Neural crest cell (in vitro differentiated cells): ENCODE measurements at places on chromosomes 11 and 22. TPM values are rescaled to one million over a fixed set of nuclear protein-coding genes. Genes with fewer than 3 reads are reported as not detected.
A peak's percentile ranks its signal among the peaks of the same experiment; 100 is the strongest.

The OR4A47 gene
- total RNA-seq, result not detected in 2 replicates

DNA sequence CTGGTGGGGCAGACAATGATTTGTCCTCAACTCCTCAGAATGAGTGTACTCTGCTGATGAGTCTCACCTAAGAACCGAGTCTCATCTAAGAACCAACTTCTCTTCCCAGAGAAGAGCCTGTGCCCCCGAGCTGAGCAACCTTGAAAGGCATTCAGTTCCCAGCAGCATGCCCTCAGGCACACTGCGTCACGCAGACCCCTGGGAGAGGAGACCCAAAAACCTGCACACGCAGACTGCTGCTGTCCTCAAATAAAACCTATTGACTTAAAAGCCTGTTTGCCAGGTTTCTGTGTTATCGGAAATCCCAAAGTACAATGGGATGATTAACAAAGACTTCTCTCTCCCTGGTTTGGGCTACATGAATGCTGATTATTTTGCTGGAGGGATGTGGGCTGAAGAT, 121.2 kb downstream of the C11orf58 start:
- peaks cover 39% of the 10 kb centered on the region for H3K4me1 ChIP-seq
- no peaks in the 10 kb centered on the region for H3K27me3 ChIP-seq

DNA sequence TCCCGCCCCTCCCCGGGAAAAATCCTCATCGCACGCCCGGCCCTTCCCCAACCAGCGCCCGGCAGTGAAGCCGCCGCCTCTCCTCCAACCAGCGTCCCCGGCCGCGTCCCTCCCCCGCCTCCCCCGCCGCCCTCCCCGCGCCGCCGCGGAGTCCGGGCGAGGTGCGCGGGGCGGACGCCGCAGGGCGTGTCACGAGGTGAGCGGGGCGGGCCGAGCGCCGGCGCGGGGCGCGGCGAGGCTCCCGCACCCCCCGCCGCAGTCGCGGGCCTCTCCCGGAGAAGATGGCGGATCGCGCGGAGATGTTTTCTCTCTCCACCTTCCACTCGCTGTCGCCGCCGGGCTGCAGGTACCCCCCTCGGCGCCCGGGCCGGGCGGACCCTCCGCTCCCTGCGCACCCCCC, at the start of gene MAPK8IP2:
Gene MAPK8IP2 (plus strand): TSS at position 256 of the 400 bp plus-strand sequence. CDS start 26 bp downstream, at position 282.
- H3K4me3 ChIP-seq, result peak within 1 kb of the TSS; percentile 90
- peaks cover 8% of the 10 kb centered on the region for H3K36me3 ChIP-seq
- peak within 1 kb of the TSS; percentile 45 for H3K27ac ChIP-seq
- no peak for DNase-seq
- H3K27me3 ChIP-seq, result peaks cover 5% of the 10 kb centered on the region
- H3K4me1 ChIP-seq, result peaks cover 16% of the 10 kb centered on the region

GRCh38 chr11:69240332-69241074, 53.5 kb upstream of the MYEOV start:
- H3K36me3 ChIP-seq, result no peaks in the 10 kb centered on the region
- H3K4me3 ChIP-seq, result no peak overlapping the region
- peaks cover 13% of the 10 kb centered on the region for H3K4me1 ChIP-seq
- DNase-seq, result no peak

The HBE1 gene
- total RNA-seq, result 0.45 and 0.56 TPM in 2 replicates

The NEFH gene
- total RNA-seq, result 2.9 and 3.9 TPM in 2 replicates

- H3K4me3 ChIP-seq, result no peak overlapping the region
- DNase-seq, result no peak
- peak overlapping the region; percentile 46 for H3K27ac ChIP-seq
- H3K36me3 ChIP-seq, result peaks cover 21% of the 10 kb centered on the region
- no peaks in the 10 kb centered on the region for H3K27me3 ChIP-seq
These were observed 147.7 kb downstream of the ATXN10 start for GRCh38 chr22:45819305-45819704.

DNA sequence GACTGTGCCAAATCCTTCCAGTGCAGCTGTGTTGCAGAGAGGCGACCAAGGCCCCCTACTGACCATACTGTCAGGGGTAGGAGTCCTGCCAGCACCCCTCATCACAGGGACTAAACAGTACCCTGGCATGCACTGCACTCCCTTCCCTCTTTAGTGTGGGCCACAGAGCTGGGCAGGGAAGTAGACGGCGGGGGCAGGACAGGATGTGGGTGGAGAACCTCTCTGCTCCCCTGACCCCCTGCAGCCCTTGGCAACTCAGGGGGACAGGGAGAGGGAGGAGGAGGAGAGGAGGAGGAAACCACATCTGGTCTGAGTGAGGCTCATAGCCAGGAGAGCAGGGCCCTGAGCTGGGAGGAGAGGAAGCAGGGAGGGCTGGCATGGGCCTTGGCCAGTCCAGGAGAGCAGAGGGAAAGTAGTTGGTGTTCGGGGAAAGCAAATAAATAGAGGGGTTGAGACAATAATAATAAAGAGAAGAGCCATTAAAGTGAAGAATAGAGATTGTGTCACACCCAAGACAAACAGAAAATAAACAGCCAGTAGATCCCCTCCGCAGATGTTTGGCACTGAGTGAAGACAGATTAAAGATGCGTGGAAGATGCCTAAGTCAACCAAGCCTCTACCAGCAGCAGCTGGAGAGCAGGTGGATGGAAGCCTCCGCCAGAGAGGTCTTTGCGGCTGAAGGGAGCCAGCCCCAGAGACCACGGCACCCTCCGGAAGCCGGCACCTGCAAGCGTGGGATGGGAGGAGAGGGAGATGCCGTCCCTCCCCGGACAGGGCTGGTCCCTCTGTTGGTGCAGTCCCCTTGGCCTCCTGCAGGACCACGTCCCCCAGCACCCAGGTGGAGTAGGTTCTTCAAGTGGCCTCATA, 61.5 kb downstream of the RPUSD4 start:
- H3K4me3 ChIP-seq, result no peak overlapping the region
- peaks cover 4% of the 10 kb centered on the region for H3K36me3 ChIP-seq
- H3K27me3 ChIP-seq, result peaks cover 93% of the 10 kb centered on the region

DNA sequence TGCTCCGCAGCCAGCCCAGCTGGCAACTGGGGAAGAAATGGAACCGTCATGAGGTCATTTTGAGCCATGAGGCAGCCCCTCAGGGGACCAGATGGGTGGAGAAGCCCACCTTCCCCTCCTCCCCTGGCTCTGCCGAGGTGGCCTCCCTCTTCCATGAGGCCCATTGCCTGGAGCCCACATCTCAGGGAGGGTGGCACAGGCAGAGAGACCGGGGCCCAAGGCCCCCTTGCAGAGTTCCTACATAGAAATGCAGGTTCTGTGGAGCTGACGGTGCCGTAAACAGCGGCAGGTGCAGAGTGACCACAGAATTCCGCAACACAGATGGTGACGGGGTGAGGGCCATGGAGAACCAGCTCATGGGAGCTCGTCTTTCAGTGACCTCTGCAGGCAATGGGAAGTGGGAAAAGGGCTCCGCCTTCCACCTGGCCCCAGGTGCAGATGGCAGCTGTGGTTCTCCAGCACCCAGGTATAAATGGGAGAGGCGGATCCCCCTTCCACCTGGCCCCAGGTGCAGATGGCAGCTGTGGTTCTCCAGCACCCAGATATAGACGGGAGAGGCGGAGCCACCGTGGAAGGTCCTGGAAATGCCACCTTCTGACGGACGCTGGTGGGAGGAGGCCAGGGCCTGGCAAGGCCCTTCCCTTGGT, 765.4 kb downstream of the BRD1 start:
- H3K27ac ChIP-seq, result peak overlapping the region; percentile 68
- DNase-seq, result no peak
- peaks cover 5% of the 10 kb centered on the region for H3K4me1 ChIP-seq
- H3K4me3 ChIP-seq, result no peak overlapping the region

The PHOX2A gene
- total RNA-seq, result 5.1 and 5.6 TPM in 2 replicates

DNA sequence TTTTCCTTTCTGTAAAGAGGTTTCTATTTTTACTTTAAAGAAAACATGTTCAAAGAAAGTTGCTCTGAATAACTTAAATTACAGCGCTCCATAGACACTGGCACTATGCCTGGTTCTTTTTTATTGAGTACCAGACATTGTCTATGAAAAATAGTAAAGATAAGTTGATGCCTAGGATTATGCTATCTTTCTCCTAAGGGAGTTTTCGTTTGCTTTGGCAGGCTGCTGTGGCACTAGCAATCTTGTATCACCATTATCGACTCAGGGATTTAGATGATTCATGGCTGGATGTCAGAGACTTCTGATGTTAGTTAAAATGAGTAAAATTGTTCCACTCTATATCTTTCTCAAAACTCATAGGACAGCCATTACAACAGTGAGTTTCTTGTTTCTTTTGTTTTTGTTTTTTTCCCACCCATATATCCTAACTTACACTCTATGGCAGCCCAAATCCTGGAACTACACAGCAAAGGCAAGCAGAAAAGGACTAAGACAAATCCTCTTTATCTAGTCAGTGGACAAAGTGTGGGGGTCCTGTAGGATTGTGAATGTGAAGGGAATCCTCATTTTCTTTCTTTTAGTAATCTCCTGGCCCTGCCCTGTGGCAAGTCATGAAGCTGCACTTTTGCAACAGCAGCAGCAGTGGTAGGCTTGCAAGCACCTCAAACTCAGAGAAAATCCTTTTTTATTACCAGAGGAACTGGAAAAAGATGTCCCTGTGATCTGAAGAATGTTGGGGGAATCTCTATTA, 20.7 kb downstream of the SLN start:
- no peak for DNase-seq
- peaks cover 6% of the 10 kb centered on the region for H3K27me3 ChIP-seq
- no peak overlapping the region for H3K27ac ChIP-seq
- no peaks in the 10 kb centered on the region for H3K36me3 ChIP-seq
- H3K4me1 ChIP-seq, result no peaks in the 10 kb centered on the region

- H3K27me3 ChIP-seq, result no peaks in the 10 kb centered on the region
- no peaks in the 10 kb centered on the region for H3K4me1 ChIP-seq
- no peak for DNase-seq
- H3K4me3 ChIP-seq, result no peak overlapping the region
- no peak overlapping the region for H3K27ac ChIP-seq
These were observed 64.1 kb upstream of the MPPED2 start for GRCh38 chr11:30650266-30650665.

The CHRM4 gene
- total RNA-seq, result 0.37 and 0.39 TPM in 2 replicates

GRCh38 chr11:134841411-134841810, 429.4 kb upstream of the B3GAT1 start:
- no peak overlapping the region for H3K27ac ChIP-seq
- no peak overlapping the region for H3K4me3 ChIP-seq
- no peak for DNase-seq
- no peaks in the 10 kb centered on the region for H3K36me3 ChIP-seq
- peaks cover 18% of the 10 kb centered on the region for H3K27me3 ChIP-seq

DNA sequence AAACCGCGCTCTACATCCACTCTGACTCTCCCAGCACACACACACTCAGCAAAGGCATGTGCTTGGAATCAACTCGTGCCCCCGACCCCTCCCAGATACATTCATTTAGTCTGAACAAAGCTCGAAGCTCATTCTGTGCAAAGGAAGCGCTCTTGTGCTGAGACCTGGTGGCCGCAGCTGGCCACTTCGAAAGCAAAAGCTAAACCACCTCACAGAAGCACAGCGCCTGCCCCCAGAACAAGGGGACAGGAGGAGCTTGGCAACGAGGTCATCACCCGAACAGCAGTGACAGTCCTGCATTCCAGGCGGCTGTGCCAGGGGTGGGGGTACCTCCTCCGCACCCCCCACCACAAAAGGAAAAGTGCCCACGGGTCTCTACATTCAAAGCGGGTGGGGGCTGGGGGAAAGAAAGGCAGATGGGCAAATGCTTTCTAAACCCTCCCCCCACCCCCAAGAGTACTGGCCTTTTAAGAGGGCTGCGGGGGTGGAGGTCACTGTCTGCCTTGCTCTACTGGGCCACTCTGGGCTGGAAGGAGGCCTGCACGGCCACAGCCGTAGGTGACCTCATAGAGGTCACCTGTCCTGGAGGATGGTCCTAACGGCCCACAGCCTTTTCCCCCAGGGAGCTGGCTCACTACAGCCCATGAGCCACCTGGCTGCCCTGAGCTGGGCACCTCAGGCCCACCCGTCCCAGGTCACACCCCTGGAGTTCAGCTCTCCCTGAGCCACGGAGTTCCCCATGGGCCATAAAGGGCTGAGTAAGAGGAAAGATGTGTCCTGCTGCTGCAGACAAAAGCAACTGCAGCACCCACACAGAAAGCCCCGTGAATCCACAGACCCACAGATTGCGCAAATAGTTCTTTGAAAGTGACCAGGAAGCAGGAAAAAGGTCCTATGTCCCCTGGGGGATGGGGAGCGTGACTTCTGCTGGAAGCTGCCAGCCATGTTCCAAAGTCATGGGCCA, 21.3 kb downstream of the CBX7 start:
- no peaks in the 10 kb centered on the region for H3K36me3 ChIP-seq
- peak overlapping the region; percentile 21 for H3K4me3 ChIP-seq
- peak; percentile 45 for DNase-seq
- H3K4me1 ChIP-seq, result peaks cover 40% of the 10 kb centered on the region
- peaks cover 7% of the 10 kb centered on the region for H3K27me3 ChIP-seq

- H3K4me3 ChIP-seq, result peak overlapping the region; percentile 56
- H3K27ac ChIP-seq, result peak overlapping the region; percentile 27
- peaks cover 5% of the 10 kb centered on the region for H3K36me3 ChIP-seq
- H3K4me1 ChIP-seq, result peaks cover 21% of the 10 kb centered on the region
These were observed 4.3 kb downstream of the CYB561A3 start for GRCh38 chr11:61357233-61357893.

- H3K4me3 ChIP-seq, result peak overlapping the region; percentile 9
- H3K27me3 ChIP-seq, result no peaks in the 10 kb centered on the region
- DNase-seq, result no peak
These were observed 5.6 kb upstream of the KIAA0930 start for GRCh38 chr22:45246060-45246985.

The SLC43A3 gene
- total RNA-seq, result 52.9 and 53.7 TPM in 2 replicates

The TUBA8 gene
- total RNA-seq, result 2.0 and 2.8 TPM in 2 replicates

The ESAM gene
- total RNA-seq, result 0.96 and 1.1 TPM in 2 replicates

DNA sequence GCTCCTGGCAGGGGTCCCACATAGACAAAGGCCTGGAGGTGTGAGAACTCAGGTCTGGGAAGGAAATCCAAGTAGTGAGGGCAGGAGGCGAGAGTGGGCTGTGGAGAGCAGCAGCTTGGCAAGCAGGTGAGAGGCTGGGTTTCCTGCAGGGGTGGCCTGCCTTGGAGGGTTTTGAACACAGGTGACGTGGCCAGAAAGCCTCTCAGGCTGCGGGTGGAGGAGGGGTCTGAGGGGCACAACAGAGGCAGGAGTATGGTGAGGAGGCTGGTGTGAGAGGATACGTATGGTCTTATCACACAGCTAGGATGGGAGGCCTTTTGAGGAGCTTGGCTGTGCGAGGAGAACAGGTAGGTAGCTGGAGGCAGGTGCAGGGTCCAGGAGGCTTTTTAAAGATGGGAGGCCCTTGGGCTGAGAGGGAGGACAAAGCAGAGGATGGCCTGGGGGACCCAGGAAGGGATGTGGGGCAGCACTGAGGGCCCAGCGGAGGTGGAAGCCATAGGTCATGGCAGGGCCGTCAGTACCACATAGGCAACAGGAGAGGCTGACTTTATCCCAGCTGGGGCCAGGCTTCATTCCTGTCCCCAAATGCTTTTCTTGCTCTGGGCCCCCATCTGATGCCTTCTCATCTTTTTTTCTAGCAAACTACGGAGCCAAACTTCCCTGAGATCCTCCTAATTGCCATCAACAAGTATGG, 84.4 kb downstream of the MYO7A start:
- no peaks in the 10 kb centered on the region for H3K27me3 ChIP-seq
- no peak overlapping the region for H3K4me3 ChIP-seq
- peak overlapping the region; percentile 57 for H3K27ac ChIP-seq

The PRRG4 gene
- total RNA-seq, result not detected in 2 replicates

- no peaks in the 10 kb centered on the region for H3K27me3 ChIP-seq
- no peaks in the 10 kb centered on the region for H3K36me3 ChIP-seq
- peaks cover 50% of the 10 kb centered on the region for H3K4me1 ChIP-seq
- DNase-seq, result peak; percentile 51
- H3K4me3 ChIP-seq, result no peak overlapping the region
These were observed 129.1 kb downstream of the DCDC1 start for GRCh38 chr11:31240340-31240904.
